ENCODE measurements at places on chromosomes 12 and 14.

GRCh38 chr12:49377386-49377785, 10.1 kb downstream of the SPATS2 start:
- no peak for DNase-seq

DNA sequence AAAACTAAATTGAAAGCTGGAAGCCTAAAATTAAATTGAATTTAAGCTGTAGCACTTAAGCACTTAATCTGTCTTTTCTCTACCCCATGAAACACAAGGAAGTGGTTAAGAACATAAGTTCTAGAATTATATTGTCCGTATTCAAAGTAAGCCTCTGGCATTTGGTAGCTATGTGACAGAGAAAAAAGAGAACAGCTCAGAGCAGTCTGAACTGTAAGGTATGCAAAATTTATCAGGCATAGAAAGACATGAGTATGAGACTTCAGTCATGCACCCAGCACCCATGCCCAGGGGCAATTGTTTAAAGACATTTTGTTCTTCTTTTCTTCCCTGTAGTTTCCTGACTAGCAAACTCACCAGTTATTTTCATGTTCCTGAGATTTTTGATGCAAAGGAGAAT, 116.7 kb downstream of the KCNMB4 start:
- DNase-seq, result no peak

DNA sequence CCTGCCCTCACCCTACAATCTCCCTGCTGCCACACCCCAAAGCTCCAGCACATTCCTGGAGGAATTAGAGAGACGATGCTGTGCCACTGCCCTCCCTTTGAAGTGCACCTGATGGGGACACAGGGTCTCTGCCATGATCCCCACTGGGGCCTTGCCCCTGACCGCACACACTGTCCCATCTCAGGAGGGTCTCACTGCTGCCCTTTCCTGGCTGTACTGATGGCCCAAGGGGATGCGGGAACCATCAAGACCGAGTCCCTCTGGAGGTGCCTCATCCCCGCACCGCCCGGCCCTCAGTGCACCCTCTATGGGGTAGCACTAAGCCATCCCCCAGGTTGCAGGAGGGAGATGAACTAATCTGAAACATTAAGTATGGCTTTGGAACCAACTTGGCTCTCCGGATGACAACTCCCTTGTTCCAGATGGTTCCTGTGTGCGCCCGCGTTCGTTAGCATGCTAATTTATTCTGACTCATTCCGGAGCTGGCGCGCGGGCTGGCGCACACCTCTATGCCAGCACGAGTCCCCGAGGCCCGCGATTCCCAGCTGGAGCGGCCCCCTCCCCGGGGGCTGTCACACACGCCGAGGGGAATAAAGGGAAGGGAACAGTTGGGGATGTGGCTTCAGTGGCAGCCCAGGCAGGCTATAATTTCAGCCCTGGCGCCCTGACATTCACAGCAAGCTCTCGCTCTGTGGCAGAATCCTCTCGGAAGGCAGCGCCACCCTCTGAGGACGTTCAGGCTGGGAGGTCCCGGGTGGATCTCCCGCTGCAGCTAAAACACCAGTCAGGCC, 34.2 kb upstream of the C14orf180 start:
- DNase-seq, result peak; percentile 66

GRCh38 chr12:17829813-17830212, 260.2 kb downstream of the RERGL start:
- no peak for DNase-seq

DNA sequence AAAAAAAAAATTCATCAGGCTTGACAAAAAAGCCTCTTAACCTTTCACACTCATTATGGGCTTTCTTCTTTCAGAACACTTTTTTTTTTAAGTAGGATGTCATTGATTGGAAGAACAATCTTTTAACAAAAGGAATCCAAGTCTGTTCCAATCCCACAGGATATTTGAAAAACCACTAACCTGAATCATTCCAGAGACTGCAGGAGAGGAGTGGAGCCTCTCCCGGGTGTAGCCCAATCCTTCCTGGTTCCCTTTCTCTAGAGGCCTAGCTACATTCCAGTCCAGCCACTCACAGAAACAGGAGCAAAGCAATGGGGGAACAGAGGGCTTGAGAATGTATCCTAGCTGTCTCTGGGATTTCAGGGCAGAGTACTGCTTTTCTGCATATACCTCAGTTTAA, 4.3 kb downstream of the MFAP5 start:
- no peak for DNase-seq

- DNase-seq, result no peak
Observed at GRCh38 chr12:85630851-85631250, 205.4 kb downstream of the RASSF9 start.

DNA sequence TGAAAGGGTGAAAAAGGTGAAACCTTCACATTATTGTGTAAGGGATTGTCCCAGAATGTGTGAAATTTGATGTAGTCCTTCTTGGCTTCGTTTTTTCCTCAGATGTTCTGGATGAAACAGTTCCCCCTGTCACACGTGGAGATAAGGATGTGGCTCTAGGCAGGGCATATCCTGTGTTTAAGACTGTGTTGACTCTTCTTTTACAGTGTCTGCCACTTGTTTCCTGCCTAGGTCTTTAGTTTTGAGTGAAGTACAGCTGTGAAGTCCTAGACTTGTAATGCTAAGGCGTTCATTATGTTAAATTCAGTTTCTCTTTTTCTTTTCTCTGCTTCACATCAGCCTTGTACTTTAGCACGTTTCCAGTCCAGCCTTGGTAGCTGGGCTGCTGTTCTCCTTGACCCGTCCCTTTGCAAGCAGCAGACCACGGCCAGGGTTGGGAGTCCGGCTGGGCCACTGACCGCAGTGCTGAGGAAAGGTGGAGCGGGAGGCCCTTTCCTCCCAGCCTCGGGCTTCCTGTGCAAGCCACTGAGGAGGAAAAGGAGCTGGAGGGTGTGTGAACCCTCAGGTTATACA, 59.1 kb downstream of the RASSF3 start:
- no peak for DNase-seq

DNA sequence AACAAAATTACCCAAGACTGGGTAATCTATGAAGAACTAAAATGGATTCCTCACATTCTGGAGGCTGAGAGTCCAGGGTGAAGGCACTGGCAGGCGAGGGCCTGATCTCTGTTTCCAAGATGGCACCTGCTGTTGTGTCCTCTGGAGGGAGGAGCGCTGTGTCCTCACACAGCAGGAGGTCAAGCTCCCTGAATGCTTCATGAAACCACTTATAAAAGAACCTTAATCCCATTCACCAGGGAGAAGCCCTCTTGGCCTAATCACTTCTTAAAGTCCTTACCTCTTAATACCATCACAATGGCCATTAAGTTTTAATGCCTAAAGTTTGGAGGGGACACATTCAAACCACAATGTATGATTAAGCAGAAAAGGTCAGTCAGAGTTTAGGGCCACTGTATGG, 172.4 kb downstream of the EMP1 start:
- no peak for DNase-seq

- no peak for DNase-seq
Observed at GRCh38 chr14:54976316-54976715, 50.6 kb downstream of the WDHD1 start.

GRCh38 chr14:99333841-99334635, 62.0 kb upstream of the BCL11B start:
- DNase-seq, result no peak

DNA sequence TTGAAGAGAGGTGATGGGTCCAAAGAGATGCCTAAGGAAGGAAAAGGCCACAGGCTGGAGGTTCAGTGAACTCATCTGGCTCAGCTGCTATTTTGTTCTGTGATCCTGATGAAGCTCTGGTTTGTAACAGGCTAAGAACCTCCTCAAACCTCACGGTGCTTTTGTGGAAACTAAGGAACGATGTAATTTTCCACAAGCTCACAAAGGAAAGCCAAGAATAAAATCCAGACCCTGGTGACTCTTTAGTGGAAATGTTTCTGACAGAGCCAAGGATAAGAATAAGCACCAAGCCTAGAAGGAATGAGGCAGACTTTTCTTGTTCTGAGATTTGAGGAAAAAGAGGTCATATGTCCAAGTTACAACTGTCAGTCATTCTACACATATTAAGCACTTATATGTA, 93.6 kb downstream of the SLC24A4 start:
- no peak for DNase-seq

DNA sequence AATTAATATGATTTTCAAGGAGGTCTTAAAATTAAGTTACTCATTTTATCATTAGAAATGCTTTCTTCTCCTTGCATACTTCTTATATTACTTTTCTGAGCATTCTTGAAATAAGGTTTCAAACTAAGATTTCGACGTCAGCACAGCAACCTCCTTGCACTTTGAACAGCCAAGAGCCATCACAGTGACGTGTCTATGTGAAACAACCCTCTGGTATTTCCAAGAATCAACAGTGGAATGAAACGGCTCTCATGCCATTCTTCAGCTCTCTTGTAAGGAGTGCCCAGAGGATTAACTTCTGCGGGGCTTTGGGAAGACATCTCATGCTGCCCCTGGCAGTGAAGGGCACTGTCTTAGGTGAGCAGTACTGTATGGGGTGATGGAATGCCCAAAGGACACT, 109.2 kb downstream of the EFCAB11 start:
- DNase-seq, result no peak

- DNase-seq, result no peak
Observed at GRCh38 chr14:55901291-55901690, 216.9 kb upstream of the PELI2 start.

GRCh38 chr14:101191101-101191720, 287.7 kb upstream of the RTL1 start:
- no peak for DNase-seq

GRCh38 chr12:127594351-127594970, 672.5 kb upstream of the TMEM132C start:
- no peak for DNase-seq

DNA sequence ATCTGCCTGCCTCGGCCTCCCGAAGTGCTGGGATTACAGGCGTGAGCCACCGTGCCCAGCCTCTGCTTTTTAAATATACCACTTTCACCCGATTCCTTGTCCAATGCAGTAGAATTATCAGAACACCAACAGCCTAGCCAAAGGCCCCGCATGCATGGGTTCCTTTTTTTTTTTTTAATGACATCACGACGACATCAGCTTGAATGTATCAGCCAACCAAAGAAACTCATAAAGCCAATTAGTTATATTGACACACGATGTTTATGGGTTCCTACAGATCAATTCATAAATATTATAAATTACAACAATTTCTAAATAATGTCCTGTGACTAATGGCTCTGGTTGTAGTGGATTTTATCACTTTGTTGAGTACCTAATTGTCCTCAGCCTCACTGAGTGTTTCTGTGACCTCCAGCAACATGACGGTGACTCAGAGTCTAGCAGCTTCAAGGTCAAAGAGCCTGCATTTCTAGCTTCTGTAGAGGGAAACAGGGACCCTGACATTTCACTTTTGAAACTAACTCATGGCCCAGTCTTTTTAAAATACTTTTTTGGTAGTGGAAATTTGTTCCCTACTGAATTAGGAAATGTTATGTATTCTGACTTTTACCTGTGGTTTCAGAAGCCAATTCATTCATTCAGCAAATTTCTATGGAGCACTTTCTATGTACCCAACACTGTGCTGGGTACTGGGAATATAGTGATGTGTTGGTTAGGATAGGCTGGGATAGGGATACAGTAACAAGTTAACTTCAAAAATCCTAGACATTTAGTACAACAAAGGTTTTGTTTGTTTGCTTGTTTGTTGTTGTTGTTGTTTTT, 144.1 kb downstream of the SUDS3 start:
- no peak for DNase-seq

DNA sequence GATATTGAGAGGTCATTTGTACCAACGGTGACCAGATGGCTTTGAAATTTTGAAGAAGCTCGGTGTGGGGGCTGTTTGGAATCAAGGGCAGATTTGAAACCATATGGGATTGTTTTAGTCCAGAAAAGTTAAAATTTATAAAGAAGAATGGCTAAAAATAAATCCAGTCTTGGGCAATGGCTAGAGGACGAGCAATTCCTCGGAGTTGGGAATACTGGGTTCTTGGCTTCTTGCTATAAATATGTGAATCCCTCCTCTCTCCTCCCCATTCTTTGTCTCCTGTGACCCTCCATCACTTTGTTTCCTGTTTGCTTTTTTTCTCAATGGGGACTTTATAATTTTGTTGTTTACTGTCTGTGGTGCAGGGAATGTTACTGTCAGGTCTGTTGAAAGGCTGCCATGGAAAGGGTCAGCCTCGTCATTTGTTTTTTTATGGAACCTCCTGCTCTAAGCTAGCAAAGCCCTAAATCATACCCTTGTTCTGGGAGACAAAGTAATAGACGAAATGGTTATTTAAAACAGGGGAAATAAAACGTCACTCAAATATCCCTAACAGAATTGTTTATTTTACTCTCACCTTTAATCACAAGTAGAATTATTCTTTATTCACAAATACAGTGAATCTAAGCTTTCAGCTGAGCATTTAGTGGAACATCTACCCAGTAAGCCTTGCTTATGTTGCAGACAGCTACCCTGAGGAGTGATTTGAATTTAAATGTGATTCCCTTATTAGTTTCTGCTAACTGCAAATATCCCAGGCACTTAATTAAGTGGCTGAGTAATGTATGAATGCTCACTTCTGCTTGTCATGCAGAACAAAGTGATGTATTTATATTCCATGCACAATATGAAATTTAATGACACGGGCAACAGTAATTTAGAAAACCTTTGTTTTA, 273.1 kb upstream of the NOVA1 start:
- DNase-seq, result no peak

- no peak for DNase-seq
Observed at GRCh38 chr12:91332302-91332701, 149.7 kb upstream of the DCN start.

DNA sequence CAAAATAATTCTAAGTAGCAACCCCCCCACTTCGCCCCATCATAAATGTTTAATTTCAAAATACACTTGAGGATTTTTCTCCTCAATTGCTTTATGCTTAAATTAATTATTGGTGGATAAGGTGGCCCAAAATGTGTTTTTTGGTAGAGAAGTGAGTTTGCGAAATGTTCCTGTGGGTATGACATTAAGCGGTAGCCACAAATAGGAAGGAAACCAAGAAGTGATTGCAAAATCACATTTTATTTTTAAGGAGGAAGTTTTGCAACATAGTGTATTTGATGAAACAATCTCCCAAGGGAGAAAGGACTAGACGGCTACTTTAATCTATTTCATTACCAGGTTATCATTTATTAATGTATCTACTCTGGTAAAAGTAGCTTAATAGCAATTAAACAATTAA, 25.5 kb downstream of the SLC25A3 start:
- DNase-seq, result no peak

- DNase-seq, result no peak
Observed at GRCh38 chr14:54109521-54110120, 153.0 kb upstream of the BMP4 start.

DNA sequence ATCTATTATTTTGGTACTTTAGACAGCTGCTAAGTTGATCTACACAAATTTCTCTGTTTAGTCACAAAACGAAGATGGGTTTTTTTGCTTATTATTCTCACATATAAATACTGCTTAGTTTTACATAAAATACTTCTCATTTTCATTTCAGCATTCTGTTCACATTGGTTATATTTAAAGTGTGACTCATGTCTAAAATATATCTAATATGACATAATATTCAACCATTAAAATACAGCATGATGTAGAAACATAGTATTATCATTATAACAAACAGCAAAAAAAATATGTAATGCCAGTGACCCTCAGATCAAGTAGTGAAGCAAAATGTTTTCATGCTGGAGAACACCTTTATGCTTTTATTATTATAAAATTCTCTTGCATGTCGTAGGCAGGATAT, 63.7 kb downstream of the SH2B3 start:
- no peak for DNase-seq
